ENCODE measurements at places on chromosomes 6 and 20.

DNA sequence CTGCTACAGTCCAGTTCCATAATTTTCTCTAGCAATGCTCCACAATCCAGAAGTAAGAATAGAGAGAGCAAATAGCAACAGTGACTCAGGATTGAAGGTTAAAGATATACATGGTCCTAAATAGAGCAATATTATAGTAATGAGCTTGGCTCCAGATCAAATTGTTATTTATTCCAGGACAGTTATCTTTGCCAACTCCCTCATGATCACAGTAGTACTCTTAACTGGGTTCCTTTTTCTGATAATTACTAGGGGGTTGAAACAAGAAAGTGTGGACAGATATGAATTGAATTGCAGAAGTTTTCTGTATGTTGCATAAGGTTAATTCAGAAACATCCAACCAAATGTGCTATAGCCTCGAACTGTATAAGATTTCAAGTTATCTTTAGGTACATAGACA lies 11.9 kb downstream of the FAM184A start:
- DNase-seq: no peak

DNA sequence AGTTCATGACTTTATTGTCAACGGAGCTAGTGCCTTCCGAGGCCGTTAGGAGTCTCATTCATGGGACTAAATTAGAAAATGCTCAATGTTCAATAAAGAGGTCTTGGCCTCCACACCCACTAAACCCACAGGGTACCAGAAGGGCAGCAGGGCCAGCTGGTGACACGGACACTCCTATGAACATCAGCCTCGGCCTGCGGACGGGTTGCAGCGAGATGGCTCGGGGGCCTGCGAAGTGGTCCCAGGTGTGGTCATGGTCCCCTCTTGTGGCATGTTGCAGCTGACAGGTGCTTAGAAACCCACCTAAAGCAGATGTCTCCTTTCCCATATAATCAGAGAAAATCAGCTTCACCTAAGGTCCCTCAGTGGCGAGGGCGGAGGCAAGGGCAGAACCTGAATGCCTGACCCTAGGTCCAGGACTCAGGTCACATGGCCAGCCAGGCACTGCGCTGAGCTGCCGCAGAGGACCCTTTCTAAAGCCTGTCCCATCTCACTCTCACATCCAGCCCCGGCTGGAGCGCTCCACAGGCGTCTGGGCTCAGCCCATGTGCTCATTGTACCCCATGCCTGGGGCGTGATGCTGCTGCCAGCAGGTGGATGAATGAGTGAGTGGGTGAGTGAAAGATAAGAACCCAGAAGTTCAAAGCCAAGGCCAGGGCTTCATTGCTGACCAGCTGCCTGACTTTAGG lies 35.8 kb downstream of the NFATC2 start:
- DNase-seq: no peak

GRCh38 chr6:75206576-75207342 lies 906 bp upstream of the COL12A1 start:
- DNase-seq: peak; percentile 60

DNA sequence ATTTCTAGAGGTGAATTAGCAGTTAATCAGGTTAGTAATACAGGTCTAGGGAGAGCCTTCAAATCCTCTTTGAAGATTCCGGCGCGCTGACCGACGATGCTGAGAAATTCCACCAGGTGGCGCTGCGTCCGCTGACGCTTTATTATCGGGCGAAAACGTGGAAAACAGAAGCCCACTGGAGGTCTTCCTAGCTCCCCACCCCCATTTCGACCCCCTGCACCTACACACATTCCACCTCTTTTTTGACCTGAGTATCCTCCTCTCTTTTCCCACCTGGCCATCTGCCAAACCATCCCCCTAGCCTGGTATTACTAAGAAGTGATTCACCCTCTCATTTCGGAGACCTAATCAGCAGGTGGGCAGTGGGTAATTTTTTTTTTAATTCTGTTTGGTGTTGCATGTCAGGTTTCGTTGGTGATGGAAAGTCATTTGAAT lies 65.4 kb upstream of the RIN2 start:
- peak; percentile 28 for DNase-seq

- peak; percentile 80 for DNase-seq
Observed at GRCh38 chr20:32752458-32753250, 9.4 kb upstream of the COMMD7 start.

GRCh38 chr6:151176911-151177770 lies 62.6 kb upstream of the AKAP12 start:
- no peak for DNase-seq

GRCh38 chr20:64011366-64011779 lies 24.6 kb upstream of the C20orf204 start:
- DNase-seq: no peak

GRCh38 chr20:32021091-32021490 lies 10.9 kb downstream of the CCM2L start:
- DNase-seq: no peak

DNA sequence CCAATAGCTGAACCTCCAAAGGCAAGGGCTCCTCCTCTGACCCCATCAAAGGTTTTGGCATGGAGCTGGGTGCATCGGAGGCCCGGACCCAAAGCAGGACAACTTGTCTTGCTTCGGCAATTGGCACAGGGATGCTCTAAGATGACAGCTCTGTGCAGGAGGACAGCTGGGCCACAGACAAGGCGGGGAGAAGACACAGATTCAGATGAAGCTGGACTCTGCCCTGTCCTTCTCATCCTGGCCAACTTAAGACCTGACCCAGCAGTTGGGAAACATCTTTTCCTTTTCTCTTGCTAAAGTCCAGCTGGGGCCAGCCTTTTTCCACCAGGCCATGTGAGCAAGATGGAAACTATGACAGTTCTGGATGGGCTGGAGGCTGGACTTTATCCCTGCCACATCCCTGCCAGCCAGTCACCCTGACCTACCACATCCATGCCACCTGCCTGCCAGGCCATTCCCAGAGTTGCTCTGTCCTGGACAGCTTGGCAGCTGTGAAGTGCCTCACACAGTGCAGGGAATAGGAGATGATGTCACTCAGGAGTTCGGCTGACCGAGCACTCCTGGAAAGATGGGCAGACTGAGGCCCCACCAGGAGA lies 12.7 kb upstream of the PSMF1 start:
- no peak for DNase-seq

GRCh38 chr20:63678071-63678470 lies 18.4 kb upstream of the TNFRSF6B start:
- no peak for DNase-seq

Data from iris pigment epithelial cell (primary cell).